ENCODE measurements at places on chromosomes 7 and 10.

DNA sequence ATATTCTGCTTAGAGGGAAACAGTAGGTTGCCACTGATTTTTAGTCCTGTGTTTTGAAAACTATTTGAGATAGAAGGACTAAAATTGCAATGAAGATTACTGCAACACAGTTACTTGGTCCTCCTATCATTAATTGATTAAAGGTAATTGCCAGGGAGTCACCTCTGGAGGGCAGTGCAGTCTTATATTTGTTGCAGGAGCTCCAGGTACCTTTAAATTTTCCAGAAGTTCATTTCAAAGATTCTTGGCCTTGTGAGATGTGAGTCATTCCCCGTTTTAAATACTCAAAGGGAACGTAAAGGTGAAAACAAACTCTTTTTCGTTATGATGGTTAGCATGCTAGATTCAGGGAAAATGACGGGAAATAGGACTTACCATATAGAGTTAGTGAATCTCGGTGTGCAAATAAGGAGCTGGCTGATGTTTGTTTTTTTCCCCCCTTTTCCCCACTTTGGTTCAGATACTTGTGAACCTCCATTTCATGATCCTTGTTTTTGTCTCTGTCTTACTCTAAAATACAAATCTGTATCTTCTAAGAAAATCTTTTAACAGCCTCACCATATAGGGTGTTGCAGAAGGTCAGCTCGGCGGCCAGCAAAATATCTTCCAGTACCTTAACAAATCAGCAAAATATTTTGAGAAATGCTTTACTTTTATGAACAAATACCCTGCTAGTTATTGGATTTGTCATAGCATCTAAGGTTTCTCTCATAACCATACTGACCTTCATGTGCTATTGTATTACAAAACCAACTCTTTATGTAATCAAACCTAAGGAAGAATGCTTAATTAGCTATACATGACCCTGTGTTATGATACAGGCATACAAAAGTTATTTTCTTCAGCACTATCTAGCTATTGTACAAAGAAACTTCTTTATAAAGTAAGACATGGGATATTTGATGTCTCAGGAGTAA, 143.0 kb upstream of the HDAC9 start:
- DNase-seq = no peak

GRCh38 chr10:65787571-65787970, 1138.3 kb upstream of the LRRTM3 start:
- DNase-seq = no peak

- DNase-seq = no peak
Observed at GRCh38 chr10:14093730-14094484, 236.8 kb downstream of the FRMD4A start.

- DNase-seq = no peak
Observed at GRCh38 chr7:118974836-118975235, 750.3 kb downstream of the ANKRD7 start.

GRCh38 chr10:11144626-11145494, 127.2 kb downstream of the CELF2 start:
- no peak for DNase-seq

GRCh38 chr10:93110472-93111146, 36.9 kb downstream of the CYP26A1 start:
- no peak for DNase-seq

DNA sequence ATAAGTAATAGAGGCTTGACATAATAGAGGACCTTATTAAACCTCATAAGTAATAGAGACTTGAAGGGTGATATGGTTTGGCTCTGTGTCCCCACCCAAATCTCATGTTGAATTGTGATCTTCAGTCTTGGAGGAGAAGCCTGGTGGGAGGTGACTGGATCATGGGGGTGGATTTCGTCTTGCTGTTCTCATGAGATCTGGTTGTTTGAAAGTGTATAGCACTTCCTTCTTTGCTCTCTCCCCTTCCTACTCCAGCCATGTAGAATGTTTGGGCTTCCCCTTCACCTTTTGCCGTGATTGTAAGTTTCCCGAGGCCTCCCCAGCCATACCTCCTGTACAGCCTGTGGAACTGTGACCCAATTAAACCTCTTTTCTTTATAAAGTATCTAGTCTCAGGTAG, 8.6 kb downstream of the KIFBP start:
- no peak for DNase-seq

DNA sequence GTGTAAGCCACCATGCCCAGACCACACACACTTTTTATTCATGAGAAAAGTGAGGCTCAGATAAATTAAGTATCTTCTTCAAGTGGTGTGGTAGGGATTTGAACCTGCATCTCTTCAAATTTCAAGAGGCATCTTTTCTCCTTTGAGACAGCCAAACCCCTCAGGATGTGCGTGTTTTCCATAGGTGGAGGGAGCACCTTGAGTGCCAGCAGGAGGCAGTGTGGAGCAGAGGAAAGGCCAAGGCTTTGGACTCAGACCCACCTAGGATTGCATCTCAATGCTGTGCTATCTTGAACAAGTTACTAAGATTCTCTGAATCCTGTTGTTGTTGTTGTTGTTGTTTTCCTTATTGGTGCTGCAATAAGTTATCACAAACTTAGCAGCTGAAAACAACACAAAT, 40.2 kb upstream of the MYL10 start:
- DNase-seq = no peak

- DNase-seq = no peak
Observed at GRCh38 chr7:30612658-30613265, 18.1 kb downstream of the GARS1 start.

DNA sequence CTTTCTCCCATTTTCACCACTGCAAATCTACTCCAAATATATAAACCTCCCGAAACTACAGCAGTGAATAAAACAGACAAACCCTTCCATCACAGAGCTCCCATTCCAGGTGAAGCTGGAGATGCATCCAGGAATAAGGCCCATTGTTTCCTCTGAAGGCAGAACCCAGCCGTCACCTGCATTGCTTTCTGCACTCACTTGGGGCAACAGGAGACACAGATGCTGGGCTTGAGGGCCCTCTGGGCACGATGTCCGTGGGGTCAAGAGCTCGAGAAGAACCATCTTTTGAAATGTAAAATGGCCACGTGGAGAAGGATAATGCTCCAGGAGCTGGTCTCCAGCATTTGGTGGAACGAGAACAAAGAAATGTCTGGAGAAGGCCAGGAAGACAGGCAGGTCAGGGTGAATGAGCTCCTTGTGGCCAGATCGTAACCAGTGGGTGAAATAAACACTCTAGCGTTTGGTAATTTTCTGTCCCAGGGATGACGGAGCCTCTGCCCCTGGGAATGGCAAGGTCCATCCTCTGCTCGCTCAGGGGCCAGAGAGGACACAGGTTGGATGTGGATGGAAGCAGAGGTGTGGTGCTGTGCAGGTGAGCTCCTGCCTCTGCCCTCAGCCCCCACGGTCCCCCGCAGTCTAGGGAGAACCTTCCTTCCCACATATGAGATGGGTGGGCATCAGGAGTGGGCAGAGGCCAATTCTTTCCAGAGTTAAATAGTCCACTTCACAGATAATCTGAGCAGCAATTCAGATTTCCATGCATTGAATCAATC, 556.1 kb downstream of the DNAJB6 start:
- no peak for DNase-seq

GRCh38 chr7:99380823-99381663, 6.5 kb downstream of the ARPC1B start:
- DNase-seq = no peak

DNA sequence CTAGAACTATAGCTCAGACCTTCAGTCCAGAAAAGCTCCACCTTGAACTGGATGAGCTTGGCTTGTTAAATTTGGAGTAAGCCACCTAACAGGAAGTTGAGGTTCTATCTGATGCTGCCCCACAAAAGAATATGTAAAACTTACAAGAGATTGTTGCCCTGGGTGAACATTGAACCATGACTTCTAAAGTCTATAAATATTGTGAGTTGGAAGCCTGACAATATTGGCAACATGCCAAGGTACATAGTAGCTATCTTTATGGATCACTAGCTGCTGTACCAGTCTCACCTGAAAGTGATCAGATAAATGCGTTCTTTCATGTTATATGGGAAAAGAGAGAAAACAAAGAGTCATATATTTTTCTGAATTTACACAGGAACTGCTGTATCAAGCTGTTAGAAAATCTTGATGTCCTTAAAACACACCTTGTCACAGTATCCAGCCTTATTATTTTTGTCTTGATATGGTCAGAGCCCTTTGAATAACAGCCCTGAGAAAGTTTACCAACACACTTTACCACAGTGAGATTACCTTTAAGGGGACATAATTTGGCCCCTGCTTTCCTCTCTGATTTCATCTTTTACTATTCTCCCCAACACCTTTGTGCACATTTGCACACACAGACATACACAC, 92.0 kb downstream of the LSMEM1 start:
- no peak for DNase-seq

DNA sequence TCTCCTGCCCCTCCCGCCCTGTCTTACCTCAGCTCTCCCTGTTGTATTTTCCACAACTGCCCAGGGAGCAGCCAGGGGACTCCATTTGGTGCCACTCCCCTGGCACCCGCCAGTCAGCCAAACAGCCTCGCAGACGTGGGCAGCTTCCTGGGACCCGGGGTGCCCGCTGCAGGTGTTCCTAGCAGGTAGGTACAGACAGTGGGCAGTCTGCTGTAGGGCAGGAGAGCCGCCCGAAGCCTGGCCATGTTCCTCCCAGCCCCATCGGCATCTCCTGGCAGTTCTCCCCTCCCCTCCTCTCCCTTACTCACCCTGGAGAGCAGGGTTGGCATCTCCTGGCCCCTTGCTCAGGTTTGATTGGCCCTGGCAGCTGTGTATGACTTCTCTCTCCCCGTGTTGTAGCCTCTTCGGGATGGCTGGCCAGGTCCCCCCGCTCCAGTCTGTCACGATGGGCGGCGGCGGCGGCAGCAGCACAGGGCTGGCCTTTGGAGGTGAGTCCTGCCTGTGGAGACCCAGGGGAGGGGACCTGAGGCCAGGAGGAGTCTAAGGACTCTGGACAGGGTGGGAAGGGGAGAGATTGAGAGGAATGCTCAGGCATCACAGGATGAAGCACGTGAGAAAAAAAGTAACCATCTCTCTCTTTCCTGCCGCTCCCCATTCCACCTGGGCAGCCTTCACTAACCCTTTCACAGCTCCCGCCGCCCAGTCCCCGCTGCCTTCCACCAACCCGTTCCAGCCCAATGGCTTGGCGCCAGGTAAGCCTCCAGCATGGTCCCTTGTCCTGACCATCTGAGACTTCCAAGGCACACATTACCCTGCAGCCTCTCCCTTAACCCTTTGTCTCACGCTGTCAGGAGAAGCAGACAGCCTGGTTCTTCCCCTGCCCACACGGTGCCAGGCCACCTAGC, 11.3 kb downstream of the SAP25 start:
- no peak for DNase-seq

DNA sequence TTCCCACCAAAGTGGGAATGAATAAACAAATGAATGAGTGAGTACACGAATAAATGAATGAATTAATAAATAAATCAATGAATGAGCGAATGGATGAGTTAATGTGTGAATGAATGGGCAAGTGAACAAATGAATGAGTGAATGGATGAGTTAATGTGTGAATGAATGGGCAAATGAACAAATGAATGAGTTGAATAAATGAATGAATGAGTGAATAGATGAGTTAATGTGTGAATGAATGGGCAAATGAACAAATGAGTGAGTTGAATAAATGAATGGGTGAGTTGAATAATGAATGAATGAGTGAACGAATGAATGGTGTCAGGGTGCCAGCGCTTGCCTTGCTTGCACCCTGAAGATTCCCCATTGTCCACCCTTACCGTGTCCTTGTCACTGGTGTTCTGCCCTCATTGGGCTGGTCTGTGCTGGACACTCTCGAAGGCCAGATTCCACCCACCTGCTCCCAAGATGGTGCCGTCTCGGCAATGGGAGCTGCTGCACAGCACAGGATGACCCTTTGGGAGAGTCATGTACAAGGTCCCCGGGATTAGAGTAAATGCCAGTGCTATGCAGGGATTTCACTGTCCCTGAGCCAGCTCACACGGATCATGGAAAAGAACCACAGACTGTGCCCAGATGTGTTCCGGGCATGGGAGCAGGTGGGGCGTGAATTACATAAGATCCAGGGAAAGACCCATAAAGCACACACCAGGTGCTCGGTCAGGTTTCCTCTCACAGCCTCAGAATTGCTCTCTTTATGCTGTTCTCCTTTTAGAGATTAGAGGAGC, 83.2 kb downstream of the CAMK1D start:
- no peak for DNase-seq

- no peak for DNase-seq
Observed at GRCh38 chr7:131234719-131235488, 92.8 kb upstream of the MKLN1 start.

- no peak for DNase-seq
Observed at GRCh38 chr7:18278316-18278715, 217.2 kb upstream of the HDAC9 start.

GRCh38 chr10:114748241-114748640, 73.3 kb upstream of the FHIP2A start:
- no peak for DNase-seq

- no peak for DNase-seq
Observed at GRCh38 chr10:101144053-101144452, 13.0 kb downstream of the TLX1 start.

- no peak for DNase-seq
Observed at GRCh38 chr7:105672801-105673200, 91.5 kb upstream of the EFCAB10 start.

DNA sequence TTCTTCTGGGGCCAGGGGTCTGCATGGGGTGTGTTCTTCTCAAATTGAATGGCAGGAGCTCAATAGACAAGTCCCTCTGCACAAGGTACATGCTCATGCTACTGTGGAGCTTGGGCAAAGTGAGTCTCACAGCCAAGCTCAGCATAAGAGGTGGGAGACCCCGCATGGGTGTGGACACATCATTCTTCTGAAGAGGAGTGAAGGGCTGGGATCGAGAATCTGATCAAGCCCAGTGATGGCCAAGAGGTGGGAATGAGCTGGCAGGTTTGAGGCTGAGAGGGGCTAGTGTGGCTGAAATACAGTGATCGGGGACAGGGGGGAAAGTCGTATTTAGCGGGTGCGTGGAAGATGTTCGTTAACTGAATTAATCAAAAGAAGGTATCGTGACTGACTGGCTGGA, 32.6 kb downstream of the CDH23 start:
- peak; percentile 34 for DNase-seq

GRCh38 chr7:85480666-85481065, 293.8 kb upstream of the SEMA3D start:
- no peak for DNase-seq

All from ecto neural progenitor cell (in vitro differentiated cells).